Activated gamma-delta T cell treated with Interleukin-2 at 50 U/mL for 16 hours (primary cell): ENCODE measurements at places on chromosomes 12 and 14.

DNA sequence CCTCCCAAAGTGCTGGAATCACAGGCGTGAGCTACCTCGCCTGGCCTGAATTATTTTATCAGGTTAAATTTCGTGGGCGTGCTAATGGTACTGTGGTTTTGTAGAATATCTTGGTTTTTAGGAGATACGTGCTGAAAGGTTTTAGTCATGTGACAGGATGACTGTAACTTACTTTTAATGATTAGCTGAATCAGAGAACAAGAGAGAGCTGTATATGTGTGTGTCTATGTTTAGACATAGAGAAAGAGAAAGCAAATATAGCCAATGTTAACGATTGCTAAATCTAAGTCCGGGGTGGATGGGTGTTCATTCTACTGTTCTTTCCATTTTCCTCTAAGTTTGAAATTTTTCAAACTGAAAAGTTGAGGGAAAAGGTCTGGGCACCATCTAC lies 9.2 kb upstream of the PNMA1 start:
- no peak for DNase-seq

DNA sequence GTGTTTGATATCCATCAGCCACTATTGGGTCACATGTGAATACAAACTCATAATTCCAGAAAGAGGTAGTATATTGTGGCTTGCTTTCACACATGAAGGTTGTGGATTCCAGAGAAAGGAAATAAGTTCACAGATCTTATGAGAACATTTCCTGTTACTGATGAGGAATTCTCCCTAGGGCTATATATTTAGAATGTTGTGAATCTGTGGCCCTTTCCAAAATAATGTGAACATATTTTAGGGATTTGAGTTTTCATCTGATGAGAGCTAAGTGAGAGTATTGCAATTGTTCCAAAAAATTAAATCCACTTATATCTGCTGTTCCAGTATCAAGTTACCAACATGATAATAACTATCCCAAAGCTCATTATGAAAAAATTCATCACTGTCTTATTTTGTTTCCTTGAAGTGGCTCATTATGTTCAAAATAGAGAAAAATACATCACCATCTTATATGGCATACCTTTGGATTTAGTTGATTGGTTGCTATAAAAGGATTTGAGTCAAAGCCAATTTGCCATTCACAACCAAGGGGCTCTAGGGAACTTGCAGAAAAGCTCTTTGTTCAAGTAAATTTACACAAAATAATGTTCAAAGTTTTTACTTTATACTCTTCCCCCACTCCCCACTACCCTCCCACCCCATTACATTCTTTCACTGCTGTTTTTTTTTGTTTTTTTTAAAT lies 76.3 kb downstream of the MYRFL start:
- no peak for DNase-seq

- peak; percentile 17 for DNase-seq
These were observed 602 bp downstream of the APEX1 start for GRCh38 chr14:20455355-20456300.

DNA sequence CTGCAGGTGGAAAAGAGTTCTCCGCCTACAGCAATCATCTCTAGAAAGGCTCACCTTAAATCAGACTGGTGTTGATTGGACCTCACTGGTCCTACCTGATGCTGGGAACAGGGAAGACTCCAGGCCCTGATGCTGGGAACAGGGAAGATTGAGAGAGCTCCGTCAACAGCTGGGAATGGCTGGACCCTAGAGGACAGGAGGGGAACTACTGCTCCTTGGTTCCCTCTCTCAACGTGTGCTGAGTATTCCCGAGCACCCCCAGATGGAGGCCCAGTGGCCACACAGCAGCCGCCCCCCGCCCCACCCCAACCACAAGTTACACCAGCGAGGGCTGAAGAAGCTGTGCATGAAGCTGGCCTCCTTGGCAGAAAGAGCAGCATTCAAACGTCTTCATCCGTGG lies 240.3 kb downstream of the SLC15A4 start:
- no peak for DNase-seq

GRCh38 chr12:10184261-10184843 lies 5.5 kb downstream of the TMEM52B start:
- DNase-seq: no peak

DNA sequence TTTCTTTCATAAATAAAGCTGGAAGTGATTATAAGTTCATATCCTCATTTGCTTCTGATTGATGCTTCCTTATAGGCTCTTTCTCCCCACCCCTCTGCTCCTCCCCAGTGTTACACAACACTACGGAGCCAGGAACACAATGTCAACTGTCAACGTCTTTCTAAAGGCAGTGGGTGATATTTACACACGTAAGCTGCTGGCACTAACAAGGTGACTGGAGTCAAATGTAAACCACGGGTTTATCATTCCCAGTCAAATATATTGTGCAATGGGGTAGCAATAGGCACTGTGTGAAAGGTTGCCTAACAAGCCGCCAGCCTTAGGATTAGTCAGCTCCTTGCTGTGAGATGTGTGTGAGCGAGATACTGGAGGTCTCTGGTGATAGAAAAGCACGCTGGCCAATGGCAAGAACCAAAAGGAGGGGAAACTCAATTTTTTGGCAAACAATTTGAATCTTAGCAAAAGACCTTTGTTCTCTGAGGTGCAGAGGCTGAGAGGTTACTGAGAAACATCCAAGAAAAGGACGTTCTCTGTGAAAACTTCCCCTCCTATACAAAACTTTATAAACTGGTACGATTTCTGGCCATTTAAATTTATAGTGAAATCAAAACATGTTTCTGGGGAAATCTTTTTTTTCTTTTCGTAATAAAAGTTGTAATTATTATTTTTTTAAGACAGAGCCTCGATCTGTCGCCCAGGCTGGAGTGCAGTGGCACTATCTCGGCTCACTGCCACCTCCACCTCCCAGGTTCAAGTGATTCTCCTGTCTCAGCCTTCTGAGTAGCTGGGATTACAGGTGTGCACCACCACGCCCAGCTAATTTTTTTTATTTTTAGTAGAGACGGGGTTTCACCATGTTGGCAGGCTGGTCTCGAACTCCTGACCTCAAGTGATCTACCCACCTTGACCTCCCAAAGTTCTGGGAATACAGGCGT lies 22.3 kb upstream of the HECTD1 start:
- DNase-seq: no peak

GRCh38 chr12:10097521-10097920 lies 1.3 kb downstream of the CLEC1A start:
- DNase-seq: no peak

GRCh38 chr14:52835122-52835903 lies 43.9 kb upstream of the GNPNAT1 start:
- no peak for DNase-seq

DNA sequence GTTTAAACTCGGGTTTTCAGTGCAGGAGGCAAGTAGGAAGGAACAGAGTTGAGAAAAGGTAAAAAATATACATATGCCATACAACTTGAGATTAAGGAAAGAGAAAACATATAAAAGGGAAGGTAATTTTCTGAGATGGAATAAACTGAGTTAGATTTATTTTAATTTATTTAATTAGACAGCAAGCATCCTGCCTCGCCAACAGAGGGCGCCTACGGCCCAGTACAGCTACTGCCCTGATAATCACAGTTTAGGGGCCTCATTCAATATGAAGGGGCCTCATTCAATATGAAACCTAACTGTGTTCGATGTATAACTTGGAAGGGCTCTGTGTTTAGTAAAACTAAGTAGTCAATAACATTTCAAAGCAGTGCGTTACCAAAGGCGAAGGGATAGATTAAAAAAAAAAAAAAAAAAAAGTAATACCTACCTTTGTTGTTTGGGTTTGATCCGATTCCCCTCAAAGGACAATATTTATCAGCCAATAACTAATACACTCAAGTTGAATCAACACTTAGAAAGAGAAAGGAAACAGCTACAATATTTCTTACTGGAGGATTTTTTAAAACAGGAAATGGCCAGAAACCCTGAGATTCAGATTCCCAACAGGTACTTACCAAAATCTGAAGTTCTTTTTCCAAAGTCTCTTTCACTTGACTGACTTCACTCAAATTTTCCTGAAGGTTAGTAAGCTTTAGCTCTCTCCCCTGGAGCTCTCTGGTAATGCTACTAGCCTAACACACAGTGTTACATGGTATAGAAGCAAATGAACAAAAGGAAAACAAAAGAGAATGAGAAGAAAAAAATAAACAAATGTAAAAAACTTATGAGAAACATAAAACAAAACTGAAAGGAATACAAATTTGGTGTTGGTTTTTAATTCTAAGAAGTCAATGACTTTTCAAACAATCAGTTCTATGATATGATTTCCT lies 70.0 kb upstream of the VPS33A start:
- DNase-seq: peak; percentile 31

DNA sequence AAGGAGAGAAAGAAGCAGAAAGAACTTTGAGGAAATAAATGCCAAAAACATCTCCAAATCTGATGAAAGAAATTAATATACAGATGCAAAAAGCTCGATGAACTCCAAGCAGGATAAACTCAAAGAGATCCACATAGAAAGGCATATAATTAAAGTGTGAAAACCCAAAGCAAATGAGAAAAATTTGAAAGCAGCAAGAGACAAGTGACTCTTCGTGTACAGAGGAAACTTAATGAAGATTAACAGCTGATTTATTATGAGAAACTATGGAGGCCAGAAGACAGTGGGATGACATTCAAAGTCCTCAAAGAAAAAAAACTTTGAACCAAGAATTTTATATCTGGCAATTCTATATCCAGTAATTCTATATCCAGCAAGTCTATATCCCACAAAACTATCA lies 163.0 kb upstream of the TMCC3 start:
- DNase-seq: no peak

- no peak for DNase-seq
These were observed 248.2 kb downstream of the SLC41A2 start for GRCh38 chr12:104709692-104710435.

GRCh38 chr12:12819752-12820311 lies 6.7 kb downstream of the DDX47 start:
- no peak for DNase-seq

DNA sequence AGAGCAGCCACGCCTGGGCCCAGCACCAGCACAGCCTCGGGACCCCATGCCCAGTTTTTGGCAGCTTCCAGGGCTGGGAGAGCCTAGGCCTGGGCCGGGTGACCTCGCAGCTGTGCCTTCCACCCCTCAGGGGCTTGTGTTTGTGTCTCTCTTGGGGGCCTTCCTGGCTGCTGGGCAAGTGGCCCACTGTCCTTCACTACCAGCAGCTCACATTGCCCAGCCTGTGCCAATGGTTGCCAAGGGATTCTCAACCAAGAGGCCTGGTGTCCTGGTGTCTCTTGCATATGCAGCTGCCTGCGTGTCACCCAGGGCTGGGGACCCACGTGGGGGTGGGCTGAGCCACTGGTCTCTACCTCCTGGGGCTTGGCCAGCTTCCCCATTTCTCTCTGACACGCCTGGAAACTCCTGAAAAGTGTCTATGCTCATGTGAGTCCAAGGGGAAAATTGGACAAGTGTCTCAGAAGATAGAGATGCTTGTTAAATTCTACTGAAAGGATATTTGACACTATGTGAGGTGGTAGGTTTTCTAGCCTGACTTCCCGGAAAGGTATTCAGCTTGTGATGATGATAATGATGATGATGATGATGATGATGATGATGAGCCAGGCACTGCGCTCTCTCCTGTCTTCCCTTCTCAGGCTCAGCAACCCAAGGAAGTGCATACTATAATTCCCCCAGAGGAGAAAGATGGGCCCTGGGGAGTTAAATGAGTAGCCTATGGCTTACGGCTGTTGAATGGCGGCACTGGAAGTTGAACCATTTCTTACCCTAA lies 48.8 kb upstream of the ESRRB start:
- DNase-seq: no peak

GRCh38 chr12:6887460-6887859 lies 14.4 kb upstream of the SPSB2 start:
- DNase-seq: no peak

GRCh38 chr14:100215330-100215885 lies 23.5 kb upstream of the YY1 start:
- DNase-seq: no peak

DNA sequence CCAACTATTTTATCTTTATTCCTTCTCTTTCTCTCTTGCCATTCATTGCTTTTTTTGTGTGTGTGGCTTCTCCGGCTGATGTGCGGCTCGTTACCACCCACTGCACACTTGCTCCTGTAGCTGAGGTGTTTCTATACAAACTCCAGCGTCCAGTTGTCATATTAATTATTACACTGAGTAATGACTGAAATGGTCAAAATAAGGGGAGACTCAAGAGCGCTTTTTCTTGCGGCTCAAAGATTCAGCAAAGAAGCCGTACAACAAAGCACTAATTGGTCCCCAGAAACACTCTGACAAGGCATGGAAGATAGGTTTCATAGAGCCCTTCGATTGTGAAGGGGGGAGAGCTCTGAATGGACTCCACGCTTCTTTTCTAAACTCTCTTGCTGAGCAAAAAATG lies 5.6 kb upstream of the ASCL1 start:
- DNase-seq: no peak

DNA sequence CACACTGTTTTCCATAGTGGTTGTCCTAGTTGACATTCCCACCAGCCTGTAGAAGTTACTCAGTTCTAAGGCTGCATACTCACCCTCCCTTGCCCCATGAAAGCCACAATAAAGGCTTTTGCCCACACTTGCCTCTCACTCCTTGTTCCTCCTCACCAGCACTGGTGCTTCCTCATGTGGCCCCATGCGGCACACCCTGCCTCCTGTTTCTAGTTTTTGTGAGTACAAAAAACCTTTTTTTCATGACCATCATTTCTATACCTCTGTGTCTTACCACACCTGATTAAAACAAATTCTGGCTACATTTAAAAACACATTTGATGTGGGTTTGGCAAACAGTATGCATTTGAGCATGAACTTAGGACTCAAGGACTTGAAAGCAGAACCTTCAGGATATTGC lies 40.7 kb upstream of the RIN3 start:
- DNase-seq: no peak

DNA sequence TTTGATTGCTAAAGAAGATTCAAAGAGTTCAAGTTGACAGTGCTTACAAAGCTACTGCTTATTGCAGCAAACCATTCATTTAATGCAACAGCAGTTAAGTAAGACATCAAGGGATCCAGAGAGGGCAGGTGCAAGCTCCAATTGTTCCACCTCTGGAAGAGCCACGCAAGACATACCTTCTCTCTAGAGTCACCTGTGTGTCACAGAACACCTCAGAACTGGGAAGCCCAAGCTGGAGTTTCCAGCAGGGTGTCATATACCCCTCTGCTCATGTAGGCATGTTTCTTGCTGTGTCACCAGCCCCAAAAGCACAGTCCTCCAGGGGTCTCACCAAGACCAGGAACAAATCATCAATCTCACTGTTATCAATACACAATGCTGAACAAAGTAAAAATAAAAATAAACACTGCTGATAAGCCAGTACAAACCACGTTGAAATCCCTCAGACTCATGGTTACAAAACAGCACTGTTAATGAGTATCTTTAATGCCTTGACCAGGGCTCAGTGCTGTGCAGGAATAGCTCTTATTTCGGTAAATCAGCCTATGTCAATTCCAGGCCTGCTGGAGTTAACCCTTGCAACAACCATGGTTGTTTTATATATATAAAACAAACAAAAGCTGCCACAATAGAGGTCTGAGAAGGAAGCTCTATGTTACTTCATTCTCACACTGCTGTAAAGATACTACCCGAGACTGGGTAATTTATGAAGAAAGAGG lies 37.4 kb upstream of the BATF start:
- DNase-seq: no peak
